Activated CD4-positive, alpha-beta memory T cell treated with anti-CD3 and anti-CD28 coated beads, Interleukin-2, amount 10 ng/mL, durations not matched to agents 7 days and 5 days (primary cell): ENCODE measurements at places on chromosomes 12 and 14. TPM values are rescaled to one million over a fixed set of nuclear protein-coding genes. Genes with fewer than 3 reads are reported as not detected.

DNA sequence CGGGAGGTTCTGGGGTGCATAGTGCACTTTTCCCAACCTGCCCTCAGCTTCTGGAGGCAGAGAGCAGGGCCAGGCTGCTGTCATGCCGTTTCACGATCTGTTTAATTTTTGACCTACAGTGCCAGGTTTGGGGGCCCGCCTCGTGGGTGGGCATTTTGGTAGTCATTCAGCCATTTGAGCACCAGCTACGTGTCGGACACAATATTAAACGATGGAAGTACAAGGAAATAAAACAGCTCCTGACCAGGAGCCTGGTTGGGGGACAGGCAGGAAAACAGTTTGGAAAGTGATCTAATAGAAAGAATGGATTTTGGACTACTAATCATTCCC, 708 bp downstream of the FNTB start:
- peak overlapping the region; percentile 86 for H3K27ac ChIP-seq
- H3K4me1 ChIP-seq, result peaks cover 61% of the 10 kb centered on the region
- peaks cover 19% of the 10 kb centered on the region for H3K36me3 ChIP-seq

Gene HPD
- not detected for total RNA-seq

- H3K36me3 ChIP-seq, result no peaks in the 10 kb centered on the region
- no peak overlapping the region for H3K4me3 ChIP-seq
- no peak for DNase-seq
- peaks cover 8% of the 10 kb centered on the region for H3K4me1 ChIP-seq
- H3K27me3 ChIP-seq, result no peaks in the 10 kb centered on the region
- H3K27ac ChIP-seq, result no peak overlapping the region
These were observed 29.6 kb downstream of the MAP3K9 start for GRCh38 chr14:70779667-70780066.

Gene GYS2
- not detected for total RNA-seq

- H3K4me3 ChIP-seq, result no peak overlapping the region
- H3K27me3 ChIP-seq, result peaks cover 5% of the 10 kb centered on the region
- peaks cover 19% of the 10 kb centered on the region for H3K4me1 ChIP-seq
- H3K27ac ChIP-seq, result no peak overlapping the region
- no peak for DNase-seq
- H3K36me3 ChIP-seq, result peaks cover 7% of the 10 kb centered on the region
These were observed 23.2 kb upstream of the LYZ start for GRCh38 chr12:69324797-69325466.

- H3K36me3 ChIP-seq, result no peaks in the 10 kb centered on the region
- no peak overlapping the region for H3K27ac ChIP-seq
- no peaks in the 10 kb centered on the region for H3K4me1 ChIP-seq
- H3K4me3 ChIP-seq, result no peak overlapping the region
- no peak for DNase-seq
- H3K27me3 ChIP-seq, result peaks cover 5% of the 10 kb centered on the region
These were observed 253.9 kb upstream of the ARID2 start for GRCh38 chr12:45475594-45475993.

DNA sequence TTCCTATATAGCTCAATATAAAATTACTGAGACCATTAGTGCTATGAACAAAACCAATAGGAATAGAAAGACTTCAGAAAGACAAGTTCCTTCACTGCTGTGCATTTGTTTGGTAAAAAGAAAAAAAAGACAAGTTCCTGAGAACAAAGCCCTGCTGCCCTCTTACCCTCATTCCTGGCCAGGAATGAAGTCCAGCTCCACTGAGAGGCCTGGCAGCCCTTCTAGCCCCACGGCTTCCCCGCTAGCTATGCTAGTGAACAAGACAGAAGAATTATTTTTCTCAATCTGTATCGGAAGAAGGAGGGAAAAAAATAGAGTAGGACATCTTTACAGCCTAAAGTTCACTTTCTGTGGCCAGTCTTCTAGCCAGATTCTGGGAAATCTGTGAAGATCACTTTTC, 1.6 kb downstream of the MFAP5 start:
- H3K27me3 ChIP-seq, result peaks cover 12% of the 10 kb centered on the region
- no peak overlapping the region for H3K27ac ChIP-seq
- H3K4me3 ChIP-seq, result no peak overlapping the region
- H3K4me1 ChIP-seq, result no peaks in the 10 kb centered on the region
- DNase-seq, result no peak
- no peaks in the 10 kb centered on the region for H3K36me3 ChIP-seq

- no peak overlapping the region for H3K27ac ChIP-seq
- no peaks in the 10 kb centered on the region for H3K27me3 ChIP-seq
- no peak overlapping the region for H3K4me3 ChIP-seq
- no peak for DNase-seq
- H3K4me1 ChIP-seq, result no peaks in the 10 kb centered on the region
These were observed 523.7 kb upstream of the FOXG1 start for GRCh38 chr14:28242895-28243294.

DNA sequence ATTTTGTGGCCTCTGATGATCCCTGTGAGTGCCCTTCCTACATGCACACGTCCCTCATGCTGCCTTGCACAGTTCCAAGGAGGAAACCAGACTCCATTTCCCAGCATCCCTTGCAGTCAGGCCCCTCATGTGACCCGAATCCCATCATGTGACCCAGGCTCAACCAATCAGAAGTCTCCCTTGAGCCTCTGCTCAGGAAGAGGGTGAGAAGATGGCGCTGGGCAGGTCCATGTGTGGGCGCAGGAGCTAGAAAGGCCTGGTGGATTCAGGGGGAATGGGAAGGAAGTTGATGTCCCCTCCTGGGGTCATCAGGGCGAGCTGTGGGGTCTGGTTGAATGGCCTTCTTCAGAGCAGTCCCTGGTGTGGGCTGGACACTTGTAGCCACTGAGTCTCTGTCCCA, 240.5 kb downstream of the ADGRD1 start:
- peak; percentile 8 for DNase-seq
- H3K4me3 ChIP-seq, result no peak overlapping the region
- H3K36me3 ChIP-seq, result no peaks in the 10 kb centered on the region
- H3K4me1 ChIP-seq, result no peaks in the 10 kb centered on the region
- H3K27me3 ChIP-seq, result peaks cover 2% of the 10 kb centered on the region

DNA sequence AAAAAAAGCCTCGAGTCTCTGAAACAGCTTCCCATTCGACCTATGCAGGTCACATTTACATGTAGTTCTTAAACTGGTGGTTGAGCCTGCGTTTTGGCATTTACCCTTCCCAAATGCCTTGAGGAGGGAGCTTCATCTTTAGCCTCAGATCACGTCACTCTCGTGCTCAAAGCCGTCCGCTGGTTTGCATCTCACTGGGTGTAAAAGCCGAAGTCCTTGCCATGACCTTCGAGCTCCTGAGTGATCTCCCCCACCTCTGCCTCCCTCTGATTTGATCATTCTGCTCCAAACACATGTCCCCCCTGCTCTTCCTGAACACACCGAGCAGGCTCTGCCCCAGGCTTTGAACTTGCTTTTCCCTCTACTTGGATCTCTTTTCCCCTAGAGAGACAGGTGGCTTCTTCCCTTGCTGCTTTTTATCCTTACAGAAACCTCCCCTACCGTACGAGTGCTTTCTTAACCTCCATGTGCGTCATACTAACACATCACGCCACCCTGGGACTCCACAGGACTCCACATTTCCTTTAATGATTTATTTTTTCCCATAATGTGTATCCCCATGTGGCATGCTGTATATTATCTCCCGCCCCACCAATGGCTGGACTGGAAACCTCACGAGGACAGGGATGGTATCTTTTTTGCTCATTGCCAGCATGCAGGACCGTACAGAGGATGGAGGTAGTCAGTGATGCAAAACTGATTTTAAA, 610.7 kb downstream of the VRK1 start:
- DNase-seq, result no peak
- H3K4me3 ChIP-seq, result no peak overlapping the region
- peaks cover 32% of the 10 kb centered on the region for H3K4me1 ChIP-seq
- H3K36me3 ChIP-seq, result peaks cover 2% of the 10 kb centered on the region
- H3K27me3 ChIP-seq, result no peaks in the 10 kb centered on the region
- H3K27ac ChIP-seq, result peak overlapping the region; percentile 92

DNA sequence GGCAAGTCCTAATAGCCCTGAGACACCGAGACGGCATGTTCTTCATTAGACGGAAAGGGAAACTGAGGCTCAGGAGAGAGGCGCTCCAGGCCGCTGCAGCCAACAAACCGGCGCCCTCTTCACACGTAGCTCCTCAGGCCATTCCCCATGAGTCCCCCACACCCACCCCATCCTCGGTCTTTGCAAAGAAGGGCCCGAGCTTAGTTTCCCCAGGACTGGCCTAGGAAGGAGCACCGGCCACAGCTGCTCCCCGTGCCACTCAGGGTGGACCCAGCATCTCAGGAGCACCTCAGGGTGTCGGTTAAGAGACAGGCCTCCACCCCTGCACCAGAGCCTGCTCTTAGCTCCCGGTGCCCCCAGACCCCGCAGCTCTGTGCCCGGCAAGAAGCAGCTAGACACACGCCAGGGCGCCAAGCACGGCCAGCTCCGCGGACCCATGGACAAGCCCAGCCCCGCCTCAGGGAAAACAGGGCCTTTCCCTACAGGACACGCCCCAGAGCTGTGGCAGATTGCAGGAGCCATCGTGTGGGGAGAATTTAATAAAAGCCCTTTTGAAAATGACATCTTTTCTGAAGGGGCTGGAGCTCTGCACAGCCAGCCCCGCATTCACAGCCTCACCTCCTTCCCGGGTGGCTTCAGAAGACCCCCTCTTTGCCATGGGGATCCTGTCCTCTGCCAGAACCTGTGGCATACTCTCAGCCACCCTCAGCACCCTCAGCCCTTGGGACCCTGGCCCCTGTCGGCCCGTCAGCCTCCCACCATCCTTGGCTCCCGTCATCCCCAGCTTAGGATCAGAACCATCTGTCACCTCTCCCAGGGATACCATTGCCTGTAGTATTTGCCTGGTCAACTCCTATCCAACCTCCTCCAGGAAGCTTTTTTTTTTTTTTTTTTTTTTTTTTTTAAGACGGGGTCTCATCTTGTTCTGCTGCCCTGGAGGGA, 59.7 kb downstream of the LGMN start:
- no peak overlapping the region for H3K4me3 ChIP-seq
- DNase-seq, result no peak
- H3K27ac ChIP-seq, result no peak overlapping the region
- H3K36me3 ChIP-seq, result peaks cover 10% of the 10 kb centered on the region
- H3K27me3 ChIP-seq, result no peaks in the 10 kb centered on the region
